NAMALWA (cell line): ENCODE measurements at places on chromosomes 12 and 14.
A peak's percentile ranks its signal among the peaks of the same experiment; 100 is the strongest.

- no peak for DNase-seq
Observed at GRCh38 chr12:104752016-104752415, 206.1 kb downstream of the SLC41A2 start.

DNA sequence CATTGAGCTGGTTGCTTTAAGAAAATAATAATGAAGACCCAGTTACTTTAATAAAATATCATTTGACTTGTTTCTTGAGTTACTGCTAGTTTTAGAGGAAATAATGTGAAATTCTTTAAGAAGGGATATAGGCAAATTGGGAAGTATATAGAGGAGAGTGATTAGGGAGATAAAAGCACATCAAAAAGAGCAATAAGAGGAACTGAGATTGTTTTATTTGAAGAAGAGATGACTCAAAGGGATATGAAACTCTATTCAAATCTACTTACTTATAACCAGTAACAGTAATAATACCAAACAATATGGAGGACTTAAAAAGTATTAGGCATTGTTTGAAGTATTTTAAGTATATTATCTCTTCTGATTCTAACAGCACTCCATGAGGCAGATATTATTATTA lies 37.1 kb downstream of the LRRK2 start:
- peak; percentile 26 for DNase-seq

GRCh38 chr14:71113376-71113775 lies 206.1 kb downstream of the PCNX1 start:
- DNase-seq: no peak

DNA sequence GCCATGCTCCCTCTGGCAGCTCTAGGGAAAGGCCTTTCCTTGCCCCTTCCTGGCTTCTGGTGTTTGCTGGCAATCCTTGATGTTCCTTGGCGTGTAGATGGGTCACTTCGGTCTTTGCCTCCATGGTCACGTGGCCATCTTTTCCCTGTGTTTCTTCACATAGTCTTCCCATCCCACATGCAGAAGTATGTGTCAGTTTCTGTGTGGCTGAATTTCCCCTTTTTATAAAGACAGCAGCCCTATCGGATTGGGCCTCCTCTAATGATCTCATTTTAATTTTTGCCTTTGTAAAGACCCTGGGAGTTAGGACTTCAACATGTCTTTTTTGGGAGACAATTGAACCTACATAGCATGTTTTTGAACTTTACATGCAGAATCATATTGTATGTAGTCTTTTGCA lies 107.2 kb upstream of the FGD4 start:
- no peak for DNase-seq

DNA sequence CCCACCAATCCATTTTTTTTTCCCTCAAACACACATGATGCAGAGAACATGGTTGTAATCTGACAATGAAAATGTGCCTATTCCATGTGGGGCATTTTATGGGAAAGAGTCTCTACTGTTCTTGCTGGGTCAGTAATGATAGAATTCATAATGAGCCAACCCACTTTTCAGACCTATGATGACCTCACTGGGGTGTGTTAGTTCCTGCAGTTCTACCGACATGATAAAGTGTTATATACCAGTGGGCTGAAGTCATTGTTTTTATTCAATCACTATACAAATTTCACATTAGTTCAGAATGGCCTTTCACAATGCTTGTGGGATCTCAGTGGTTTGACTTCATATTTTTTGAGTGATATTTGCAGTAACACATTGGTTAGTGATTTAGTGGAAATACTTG lies 47.5 kb downstream of the PPFIBP1 start:
- no peak for DNase-seq
